Esophagus squamous epithelium (tissue), 5 donors: ENCODE measurements at places on chromosomes 13 and 19.

GRCh38 chr13:47790755-47791154 lies 210.3 kb downstream of the SUCLA2 start:
- H3K27ac ChIP-seq, result no peak overlapping the region
- H3K4me3 ChIP-seq, result no peak overlapping the region
- no peaks in the 10 kb centered on the region for H3K36me3 ChIP-seq
- no peaks in the 10 kb centered on the region for H3K4me1 ChIP-seq
- DNase-seq, result no peak
- H3K27me3 ChIP-seq, result no peaks in the 10 kb centered on the region

DNA sequence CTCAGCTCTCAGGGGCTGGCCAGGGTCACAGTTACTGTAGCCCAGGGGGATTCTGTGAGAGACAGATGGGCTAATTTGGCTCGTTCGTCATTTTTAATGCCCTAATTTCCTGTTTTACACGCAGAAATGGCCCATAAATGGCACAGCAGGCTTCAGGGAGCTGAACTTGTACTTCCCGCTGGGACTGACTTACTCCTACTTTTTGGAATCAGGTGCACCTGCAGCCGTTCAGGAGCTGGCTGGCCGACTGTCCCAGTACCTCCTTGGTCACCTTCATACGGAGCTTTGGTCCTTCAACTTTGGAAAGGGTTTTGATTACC lies 62.4 kb upstream of the URI1 start:
- no peaks in the 10 kb centered on the region for H3K36me3 ChIP-seq
- no peaks in the 10 kb centered on the region for H3K4me1 ChIP-seq
- no peak overlapping the region for H3K27ac ChIP-seq
- H3K4me3 ChIP-seq, result no peak overlapping the region

DNA sequence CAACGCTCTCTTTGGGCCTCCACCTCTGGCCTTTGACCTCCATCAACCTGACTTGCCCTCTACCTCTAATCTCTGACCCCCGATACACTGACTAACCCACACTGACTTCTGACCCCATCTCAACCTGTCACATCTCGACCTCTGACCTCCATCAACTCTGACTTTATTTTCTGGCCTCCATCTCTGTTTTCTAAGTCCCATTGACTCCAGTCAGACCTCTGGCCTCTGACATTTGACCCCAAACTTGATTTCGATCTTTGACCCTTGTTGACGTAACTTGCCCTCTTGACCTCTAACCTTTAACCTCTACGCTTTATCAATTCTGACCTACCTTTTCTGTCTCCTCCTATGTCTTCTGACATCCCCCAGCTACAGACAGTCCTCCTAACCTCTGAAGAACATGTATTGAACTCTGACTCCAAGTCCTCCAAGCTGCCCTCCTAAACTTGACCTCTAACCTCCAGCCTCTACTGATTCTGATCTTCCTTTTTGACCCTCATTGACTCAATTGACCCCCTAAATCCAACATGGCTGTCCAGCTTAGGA lies 780 bp downstream of the ACP4 start:
- no peaks in the 10 kb centered on the region for H3K36me3 ChIP-seq
- no peak for DNase-seq
- H3K27me3 ChIP-seq, result no peaks in the 10 kb centered on the region
- no peak overlapping the region for H3K4me3 ChIP-seq

GRCh38 chr13:23460309-23460708 lies 26.8 kb upstream of the SACS start:
- H3K36me3 ChIP-seq, result no peaks in the 10 kb centered on the region
- no peak for DNase-seq
- H3K27me3 ChIP-seq, result no peaks in the 10 kb centered on the region
- H3K27ac ChIP-seq, result no peak overlapping the region
- peaks cover 3% of the 10 kb centered on the region for H3K4me1 ChIP-seq

DNA sequence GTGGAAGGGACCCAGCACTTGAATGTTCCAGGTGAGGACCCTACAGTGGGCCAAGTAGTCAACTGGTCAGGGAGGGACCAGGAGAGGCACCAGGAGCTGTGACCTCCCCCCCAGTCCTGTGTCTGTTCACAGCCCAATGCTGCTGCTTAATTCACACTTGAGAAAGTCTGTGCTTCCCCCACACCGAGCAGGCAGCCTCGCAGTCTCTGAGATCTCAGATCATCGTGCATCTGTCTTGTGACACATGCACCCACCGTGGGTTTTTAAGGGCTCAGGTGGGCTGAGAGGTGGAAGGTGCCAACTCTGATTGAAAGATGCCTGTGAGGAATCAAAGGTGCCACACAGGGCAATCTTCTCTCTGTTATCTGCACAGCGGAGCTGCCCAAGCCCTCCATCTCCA lies 6.2 kb downstream of the CEACAM5 start:
- no peak overlapping the region for H3K27ac ChIP-seq
- no peak for DNase-seq
- H3K36me3 ChIP-seq, result no peaks in the 10 kb centered on the region
- no peak overlapping the region for H3K4me3 ChIP-seq
- H3K4me1 ChIP-seq, result no peaks in the 10 kb centered on the region
- H3K27me3 ChIP-seq, result no peaks in the 10 kb centered on the region

DNA sequence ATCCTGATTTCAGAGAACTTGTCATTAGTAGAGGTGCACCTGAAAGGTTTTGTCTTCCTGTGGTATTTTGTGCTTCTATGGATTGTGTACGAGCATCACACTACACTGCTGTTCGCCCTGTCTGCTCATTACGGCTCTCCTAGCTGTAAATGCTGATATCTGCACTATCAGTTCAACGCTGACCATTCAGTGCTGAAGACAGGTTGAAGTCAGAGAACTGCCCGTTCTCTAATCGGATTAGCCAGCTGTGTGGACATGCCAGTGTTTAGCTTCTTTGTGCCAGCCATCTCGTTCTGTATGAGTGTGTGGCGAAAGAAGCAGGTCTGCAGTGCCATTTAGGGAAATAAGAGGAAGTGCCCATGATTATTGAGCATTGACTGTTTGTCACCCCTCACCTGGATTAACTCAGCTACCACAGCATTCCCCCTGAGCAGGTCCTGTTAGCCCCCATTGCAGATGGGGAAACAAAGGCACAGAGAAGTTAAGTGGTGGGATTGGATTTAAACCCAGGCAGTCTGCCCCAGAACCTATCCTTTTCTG lies 21.6 kb upstream of the C1QTNF9 start:
- no peak overlapping the region for H3K27ac ChIP-seq
- no peak overlapping the region for H3K4me3 ChIP-seq
- H3K36me3 ChIP-seq, result peaks cover 7% of the 10 kb centered on the region
- no peaks in the 10 kb centered on the region for H3K4me1 ChIP-seq
- H3K27me3 ChIP-seq, result no peaks in the 10 kb centered on the region

DNA sequence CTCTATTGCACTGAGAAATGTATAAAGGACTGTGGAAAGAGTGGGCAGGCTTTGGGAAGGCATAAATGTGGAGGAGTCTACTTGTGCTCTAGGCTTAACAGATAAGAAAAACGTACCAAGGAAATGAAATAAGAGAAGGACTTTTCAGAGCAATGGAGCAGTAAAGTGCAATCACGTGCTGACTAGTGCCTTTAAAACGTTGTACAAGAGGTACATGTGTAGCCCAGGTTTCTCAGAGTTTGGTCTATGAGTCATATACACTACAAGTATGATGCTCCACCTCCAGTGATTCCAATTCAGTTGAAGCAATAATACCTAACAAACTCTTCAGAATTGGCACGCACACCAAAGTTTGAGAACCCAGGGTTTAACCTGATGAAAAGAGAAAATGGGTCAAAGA lies 13.4 kb upstream of the FNDC3A start:
- H3K36me3 ChIP-seq, result no peaks in the 10 kb centered on the region
- H3K27me3 ChIP-seq, result no peaks in the 10 kb centered on the region
- H3K4me1 ChIP-seq, result no peaks in the 10 kb centered on the region
- no peak overlapping the region for H3K27ac ChIP-seq
- no peak for DNase-seq

DNA sequence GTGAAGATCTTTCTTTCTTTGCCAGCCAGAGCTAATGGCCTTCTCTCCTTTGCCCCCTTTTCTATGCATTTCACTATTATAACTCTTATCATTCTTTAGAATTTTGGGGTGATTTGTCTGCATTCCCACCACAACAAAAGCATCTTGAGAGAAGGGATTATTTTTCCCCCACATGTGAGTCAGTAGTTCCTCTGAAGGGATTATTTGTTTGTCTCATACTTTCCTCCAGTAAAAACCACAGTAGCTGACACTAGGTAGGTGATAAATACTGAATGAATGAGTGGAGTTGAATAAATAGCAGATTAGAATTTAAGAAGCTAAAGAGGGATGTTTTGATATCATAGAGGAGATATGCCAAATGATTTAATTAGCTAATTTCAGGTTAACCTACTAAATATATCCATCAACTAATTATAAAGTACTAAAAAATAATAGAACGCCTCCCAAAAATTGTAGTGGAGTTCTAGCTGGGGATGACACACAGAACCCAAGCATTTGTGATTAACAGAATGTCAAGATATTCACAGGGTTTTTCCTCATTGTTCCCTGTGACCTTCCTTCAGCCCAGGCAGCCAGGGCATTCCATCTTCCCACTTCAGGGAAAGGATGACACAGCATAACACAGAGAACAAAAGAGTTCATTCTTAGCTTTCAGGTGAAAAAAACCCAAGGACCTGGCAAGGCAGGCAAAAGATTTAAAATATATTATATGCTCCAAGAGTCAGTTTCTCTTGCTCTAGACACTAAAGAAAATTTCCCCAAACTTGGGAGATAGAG lies 3.5 kb upstream of the TBC1D4 start:
- no peak overlapping the region for H3K4me3 ChIP-seq
- H3K27ac ChIP-seq, result no peak overlapping the region
- H3K27me3 ChIP-seq, result no peaks in the 10 kb centered on the region
- H3K36me3 ChIP-seq, result no peaks in the 10 kb centered on the region
- no peak for DNase-seq
- no peaks in the 10 kb centered on the region for H3K4me1 ChIP-seq

GRCh38 chr13:61531383-61532065 lies 115.9 kb upstream of the PCDH20 start:
- H3K4me1 ChIP-seq, result no peaks in the 10 kb centered on the region
- DNase-seq, result no peak
- no peak overlapping the region for H3K27ac ChIP-seq
- H3K27me3 ChIP-seq, result no peaks in the 10 kb centered on the region
- H3K4me3 ChIP-seq, result no peak overlapping the region

DNA sequence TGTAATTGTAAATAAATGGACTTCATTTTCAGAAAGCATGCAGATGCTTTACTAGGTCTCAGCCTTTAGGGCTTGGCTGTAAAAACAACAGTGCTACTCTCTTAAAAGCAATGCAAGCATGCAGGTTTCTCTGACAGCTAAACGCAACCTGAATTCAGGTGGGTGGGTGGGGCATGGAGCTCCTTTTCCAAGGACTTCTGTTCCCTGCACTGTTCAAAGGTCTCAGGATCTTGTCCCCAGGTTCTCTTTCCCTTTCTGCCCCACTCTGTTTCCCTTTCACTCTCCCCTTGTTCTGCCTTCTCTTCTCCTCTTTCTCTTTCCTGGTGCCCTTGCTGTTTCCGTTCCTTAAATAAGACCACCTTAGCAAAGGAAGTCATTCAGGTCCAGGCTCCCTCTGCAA lies 1527.5 kb upstream of the SLC10A2 start:
- H3K27ac ChIP-seq, result no peak overlapping the region
- H3K4me1 ChIP-seq, result no peaks in the 10 kb centered on the region
- no peak overlapping the region for H3K4me3 ChIP-seq
- H3K27me3 ChIP-seq, result no peaks in the 10 kb centered on the region

DNA sequence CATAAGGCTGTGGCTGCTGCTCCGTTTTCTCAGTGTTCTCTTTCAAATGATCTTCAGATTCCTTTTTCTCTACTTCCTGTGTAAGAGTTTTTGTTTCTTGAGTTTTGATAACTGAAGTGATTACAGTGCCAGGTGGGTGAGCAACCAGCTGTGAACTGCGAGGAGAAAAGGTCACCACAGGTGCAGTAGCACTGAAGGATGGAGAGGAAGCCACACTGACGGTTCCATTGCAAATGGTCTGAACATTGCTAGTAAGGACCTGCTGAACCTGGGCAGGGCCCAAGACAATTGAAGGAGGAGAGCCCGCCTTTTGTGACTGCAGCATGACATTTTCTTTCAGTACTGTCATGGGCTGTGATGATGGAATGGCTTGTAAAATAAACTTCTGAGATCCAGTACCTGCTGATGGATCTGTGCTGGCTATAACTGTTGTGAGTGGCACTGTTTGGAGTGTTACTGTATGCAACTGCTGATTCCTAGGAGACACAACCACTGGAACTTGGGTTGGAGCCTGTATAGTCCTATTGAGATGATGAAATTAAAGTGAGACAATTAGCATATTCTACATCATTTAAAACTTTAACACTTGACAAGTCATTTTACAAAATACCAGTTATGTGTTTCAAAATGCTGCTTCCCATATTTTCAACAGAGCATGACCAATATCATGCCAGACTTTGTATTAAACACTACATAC lies 85.5 kb downstream of the ELF1 start:
- peaks cover 6% of the 10 kb centered on the region for H3K36me3 ChIP-seq
- H3K27ac ChIP-seq, result no peak overlapping the region
- H3K4me3 ChIP-seq, result no peak overlapping the region
- no peaks in the 10 kb centered on the region for H3K27me3 ChIP-seq
- no peak for DNase-seq

DNA sequence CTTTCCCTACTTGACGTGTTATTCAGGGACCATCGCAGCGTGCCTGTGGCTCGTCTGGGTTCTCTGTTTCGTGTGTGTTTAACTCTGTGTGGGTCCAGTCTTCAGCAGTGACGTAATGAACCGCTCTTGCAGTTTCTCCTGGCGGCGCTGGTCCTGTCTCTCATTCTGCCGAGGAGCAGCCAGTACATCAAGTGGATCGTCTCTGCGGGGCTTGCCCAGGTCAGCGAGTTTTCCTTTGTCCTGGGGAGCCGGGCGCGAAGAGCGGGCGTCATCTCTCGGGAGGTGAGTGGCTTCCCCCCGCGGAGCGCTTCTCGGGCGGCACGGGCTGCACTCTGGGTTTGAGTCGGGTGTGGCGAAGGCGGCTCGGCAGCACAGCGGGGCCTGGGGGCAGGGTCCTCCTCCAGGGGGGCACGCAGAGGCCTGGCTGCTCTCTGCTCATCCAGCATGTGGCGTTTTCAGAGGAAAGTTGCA lies 36.3 kb upstream of the TFDP1 start:
- H3K27me3 ChIP-seq, result no peaks in the 10 kb centered on the region
- H3K36me3 ChIP-seq, result peaks cover 10% of the 10 kb centered on the region
- H3K4me1 ChIP-seq, result peaks cover 6% of the 10 kb centered on the region
- no peak overlapping the region for H3K4me3 ChIP-seq
- H3K27ac ChIP-seq, result peak overlapping the region; percentile 59

DNA sequence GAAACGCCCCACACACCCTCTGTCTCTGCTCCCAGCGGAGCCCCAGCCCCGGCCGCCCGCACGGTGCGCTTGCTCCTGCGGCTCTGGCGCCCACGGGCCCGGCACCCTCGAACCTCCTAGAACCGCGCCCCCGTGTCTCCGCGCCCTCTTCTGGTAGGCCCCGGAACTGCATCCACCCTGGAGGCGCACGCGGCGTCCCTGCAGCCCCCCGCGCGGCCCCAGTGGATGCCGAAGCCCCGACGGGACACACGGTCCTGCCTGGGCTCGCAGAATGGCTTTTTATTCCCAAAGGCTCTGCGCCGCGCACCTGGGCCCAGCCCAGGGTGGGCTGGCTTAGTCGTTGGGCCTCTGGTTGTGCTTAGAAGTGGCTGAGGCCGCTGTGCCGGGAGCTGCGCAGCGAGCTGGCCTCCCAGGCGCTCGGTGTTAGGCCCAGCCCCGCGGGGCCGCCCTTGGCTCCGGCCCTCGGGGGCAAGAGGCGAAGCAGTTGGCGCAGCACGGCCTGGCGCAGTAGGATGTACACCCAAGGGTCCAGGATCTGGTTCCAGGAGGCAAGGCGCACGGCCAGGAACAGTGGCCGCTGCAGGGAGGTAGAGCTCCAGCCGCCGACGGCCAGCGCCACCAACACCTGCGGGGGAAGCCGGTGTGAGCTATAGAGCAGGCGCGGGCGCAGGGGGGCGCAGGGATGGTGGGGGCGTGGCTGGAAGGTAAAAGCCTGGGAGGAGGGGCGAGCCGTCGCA lies 2.8 kb downstream of the PTGER1 start:
- no peak overlapping the region for H3K27ac ChIP-seq
- H3K36me3 ChIP-seq, result peaks cover 45% of the 10 kb centered on the region
- DNase-seq, result no peak
